WTC11 (cell line): ENCODE measurements at places on chromosomes 1 and 21.

DNA sequence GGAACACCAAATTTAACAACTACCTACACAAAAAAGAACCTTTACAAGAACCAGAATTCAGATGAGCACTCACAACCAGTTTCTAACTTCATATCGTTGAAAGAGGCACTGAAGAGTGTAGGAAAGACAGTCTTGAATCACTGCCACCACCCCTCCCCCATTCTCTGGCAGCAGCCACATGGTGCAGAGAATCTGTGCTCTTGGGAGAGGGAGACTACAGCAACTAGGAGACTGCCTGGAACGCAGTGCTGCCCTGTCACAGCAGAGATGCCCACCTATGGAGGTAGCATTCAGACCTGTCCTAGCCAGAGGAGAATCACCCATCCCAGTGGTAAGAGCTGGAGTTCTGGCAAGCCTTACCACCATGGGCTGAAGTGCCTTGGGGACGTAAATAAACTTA lies 7.3 kb downstream of the CCN1 start:
- DNase-seq: no peak

DNA sequence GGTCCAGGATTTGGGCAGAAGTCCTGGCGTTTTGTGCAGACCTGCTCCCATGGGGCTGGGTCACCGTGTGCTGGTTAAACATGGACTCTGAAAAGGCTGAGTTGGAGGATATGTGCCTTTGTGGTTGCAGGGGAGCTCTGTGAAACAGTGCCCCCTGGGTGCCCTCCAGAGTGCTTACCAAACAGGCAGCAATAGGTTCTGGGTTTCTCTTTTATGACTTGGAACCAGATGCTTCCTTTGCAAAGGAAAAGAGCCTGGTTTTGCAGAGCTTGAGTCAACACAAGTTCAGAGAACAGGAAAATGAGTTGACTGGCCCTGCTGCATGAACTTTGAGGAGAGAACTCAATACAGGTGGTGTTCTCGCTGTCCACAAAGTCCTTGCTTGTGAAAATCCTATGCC lies 288.9 kb downstream of the TM2D1 start:
- DNase-seq: no peak

- DNase-seq: no peak
These were observed 356.9 kb downstream of the SIPA1L2 start for GRCh38 chr1:232273011-232273410.

- DNase-seq: no peak
These were observed 222.4 kb upstream of the C8B start for GRCh38 chr1:57188168-57188567.

GRCh38 chr1:20319456-20320220 lies 29.0 kb downstream of the VWA5B1 start:
- DNase-seq: no peak
